ENCODE measurements at places on chromosomes 13 and 19.

DNA sequence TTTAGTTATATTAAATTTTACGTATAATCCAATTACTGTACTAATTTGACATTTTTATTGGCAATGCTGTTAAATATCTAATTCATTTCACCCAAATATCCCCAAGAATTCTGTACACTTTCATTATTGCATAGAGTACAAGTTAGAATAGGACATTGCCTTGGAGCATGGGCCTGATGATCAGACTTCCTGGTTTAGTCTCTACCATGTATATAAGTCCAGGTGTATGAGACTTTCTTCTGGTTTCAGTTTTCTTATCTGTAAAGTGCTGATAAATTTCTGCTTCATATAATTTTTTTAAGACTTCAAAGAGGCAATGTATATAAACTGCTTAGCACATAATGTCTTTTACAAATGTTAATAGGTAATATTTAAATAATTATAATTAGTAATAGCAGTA, 179.4 kb downstream of the KLF12 start:
- DNase-seq, result no peak

- no peak for DNase-seq
Observed at GRCh38 chr19:42324655-42325307, 654 bp upstream of the MEGF8 start.

- DNase-seq, result no peak
Observed at GRCh38 chr13:102977471-102977870, 88.7 kb downstream of the SLC10A2 start.

GRCh38 chr19:3684054-3684816, 16.0 kb downstream of the PIP5K1C start:
- DNase-seq, result no peak

GRCh38 chr19:19538785-19539166, 711 bp downstream of the CILP2 start:
- no peak for DNase-seq

DNA sequence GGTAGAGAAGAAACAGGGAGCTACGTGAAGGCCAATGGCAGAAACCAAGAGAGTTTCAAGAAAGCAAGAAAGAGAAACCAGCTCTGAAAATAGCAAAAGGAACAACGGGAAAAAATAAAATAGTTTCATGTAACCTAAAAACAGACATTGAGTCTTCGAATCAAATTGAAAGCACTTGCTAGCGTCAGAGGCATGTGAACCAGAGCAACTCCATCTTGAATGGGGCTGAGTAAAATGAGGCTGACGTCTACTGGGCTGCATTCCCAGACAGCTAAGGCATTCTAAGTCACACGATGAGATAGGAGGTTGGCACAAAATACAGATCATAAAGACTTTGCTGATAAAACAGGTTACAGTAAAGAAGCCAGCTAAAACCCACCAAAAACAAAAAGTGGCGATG, 7.3 kb upstream of the PMIS2 start:
- no peak for DNase-seq

DNA sequence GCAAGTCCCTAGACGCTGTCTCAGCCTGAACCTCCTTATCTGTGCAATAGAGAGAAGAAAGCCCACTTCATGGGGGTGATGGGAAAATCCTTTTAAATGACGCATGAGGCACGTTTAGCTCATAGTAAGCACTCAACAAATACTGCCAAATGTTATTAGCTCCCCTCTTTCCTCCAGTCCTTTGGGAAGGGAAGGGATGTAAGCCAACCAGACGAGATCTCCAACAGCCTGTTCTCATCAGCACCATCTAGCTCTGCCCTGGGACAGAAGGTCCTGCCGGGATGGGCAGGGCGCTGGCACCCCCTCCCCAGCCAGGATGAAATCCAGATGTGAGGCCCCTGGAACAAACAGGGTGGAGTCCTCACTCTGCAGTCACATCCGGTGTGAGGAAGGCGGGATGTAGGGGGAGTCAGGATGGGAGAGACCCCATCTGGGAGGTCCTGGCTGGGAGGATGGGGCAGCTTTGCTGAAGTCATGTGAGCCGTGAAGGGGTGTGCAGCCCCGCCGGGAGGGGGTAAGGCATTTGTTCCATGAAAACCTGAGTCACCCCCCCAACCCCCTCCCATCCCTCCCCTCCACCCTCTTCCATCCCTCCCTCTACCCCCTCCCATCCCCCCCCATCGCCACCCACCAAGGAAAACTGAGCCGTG, 4.6 kb downstream of the S1PR2 start:
- no peak for DNase-seq

- no peak for DNase-seq
Observed at GRCh38 chr13:23792680-23793079, 96.5 kb downstream of the MIPEP start.

DNA sequence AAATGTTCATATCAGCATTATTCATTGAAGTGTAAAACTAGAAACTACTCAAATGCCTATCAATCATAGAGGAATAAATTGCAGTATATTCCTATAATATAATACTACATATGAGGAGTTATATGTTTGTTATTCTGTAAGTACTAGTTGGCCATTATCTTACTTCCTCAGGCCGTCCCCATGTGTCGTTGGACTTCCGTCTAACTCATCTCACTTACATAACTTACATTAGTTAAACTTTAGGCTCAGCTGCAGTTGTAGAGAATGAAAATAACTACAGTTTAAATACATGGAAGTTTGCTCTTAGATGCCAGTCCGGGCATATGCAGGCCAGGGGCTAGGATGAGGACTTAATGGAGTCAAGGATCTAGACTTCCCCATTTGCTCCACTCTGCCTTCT, 8.6 kb upstream of the EPSTI1 start:
- DNase-seq, result no peak

GRCh38 chr19:29329460-29330134, 116.6 kb upstream of the UQCRFS1 start:
- DNase-seq, result no peak

GRCh38 chr19:51024924-51025323, 1.5 kb downstream of the KLK11 start:
- no peak for DNase-seq

DNA sequence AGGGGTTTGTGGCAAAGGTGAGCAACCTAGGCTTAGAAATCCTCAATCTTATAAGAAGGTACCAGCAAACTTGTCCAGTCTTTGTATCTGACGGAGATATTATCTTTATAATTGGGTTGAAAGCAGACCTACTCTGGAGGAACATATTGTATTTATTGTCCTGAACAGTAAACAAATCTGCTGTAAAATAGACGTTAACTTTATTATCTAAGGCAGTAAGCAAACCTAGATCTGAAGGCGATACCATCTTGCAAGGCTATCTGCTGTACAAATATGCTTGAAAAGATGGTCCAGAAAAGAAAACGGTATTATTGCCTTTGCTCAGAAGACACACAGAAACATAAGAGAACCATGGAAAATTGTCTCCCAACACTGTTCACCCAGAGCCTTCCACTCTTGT, 3.8 kb upstream of the KLK2 start:
- no peak for DNase-seq

DNA sequence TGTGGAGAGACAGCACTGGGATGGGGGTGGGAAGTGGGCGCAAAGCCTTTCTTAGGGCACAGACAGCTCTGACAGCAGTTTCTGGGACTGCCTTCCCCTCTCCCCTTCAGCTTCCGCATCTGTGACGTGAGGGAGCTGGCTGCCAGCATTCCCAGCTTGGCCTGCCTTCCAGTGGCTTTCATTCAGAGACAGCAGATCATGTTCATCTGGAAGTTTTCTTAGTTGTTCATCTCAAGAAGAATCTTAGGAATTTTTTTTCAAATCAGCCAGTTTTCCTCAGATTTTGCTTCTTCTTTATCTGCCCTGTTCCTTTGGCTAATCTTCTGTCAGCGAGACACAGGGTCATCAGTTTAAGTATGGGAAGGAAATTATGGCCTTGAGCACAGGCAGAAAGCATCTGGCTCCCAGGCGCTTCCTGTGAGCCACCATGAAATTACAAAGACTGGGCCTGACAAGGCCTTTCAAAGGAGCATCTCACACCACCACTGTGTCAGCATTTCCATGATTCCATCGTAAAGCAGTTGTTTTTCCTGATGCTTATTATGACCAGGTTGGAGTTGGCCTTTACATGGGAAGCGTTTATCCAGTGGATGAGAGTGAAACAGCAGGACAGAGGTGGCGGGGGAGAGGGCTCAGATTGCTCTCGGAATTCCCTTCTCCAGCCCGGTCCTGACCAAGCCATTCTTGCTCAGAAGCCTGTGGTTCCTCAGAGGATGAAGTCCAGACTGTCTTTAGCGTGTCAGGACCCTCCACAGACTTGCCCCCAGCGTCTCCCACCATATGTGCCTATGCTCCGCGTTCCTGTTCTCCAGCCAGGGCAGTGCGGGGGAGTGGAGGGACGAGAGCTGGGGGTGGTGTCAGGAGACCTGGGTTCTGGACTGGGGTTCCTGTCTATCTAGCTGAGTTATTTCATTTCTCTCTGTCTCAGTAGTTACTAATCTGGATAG, 43.6 kb downstream of the ARHGAP35 start:
- no peak for DNase-seq

DNA sequence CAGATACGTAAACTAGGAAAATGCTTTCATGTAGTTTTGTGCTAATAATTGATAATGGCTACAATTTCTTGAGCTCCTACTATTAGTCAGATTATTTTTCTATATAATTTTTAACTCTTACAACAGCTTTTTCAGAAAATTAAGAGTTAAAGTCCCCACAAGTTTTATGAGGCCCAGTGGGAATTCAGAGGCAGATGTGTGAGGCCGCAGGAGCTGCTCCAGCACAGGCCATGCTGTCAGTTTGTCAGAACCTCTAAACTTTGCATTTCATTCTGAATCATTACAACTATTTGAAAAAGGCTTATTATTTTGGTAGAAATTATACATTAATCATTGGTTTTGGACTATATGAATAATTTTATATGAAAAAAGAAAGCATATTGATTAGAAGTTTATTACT, 370.8 kb downstream of the MYO16 start:
- DNase-seq, result no peak

- DNase-seq, result no peak
Observed at GRCh38 chr13:41460074-41460465, 2.7 kb downstream of the RGCC start.

DNA sequence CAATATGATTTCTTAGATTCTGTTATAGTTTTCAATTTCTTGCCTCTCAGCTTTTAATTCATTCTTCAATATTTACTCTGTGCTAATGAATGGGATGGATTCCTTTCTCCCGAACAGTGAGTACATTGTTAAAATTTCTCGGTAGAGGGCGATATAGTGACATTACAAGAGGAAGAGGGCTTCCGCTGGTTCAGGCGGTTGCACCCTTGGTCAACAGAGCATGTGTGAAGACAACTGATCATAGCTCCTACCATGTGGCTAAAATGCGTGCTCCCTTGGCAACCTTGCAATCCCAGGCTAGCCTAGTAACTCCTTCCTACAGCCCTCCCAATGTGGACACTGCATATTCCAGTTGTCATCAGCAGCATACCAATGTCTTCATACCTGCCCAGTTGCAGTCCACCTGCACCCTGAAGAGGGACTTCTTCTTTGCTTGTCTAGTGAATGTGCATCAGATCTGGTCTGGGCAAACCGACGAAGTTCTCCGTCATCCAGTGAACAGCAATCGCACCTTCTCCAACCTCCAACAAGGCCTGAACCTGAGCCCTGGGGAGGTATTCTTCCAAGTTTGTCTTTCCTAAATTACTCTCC, 653.0 kb upstream of the GPC6 start:
- no peak for DNase-seq

DNA sequence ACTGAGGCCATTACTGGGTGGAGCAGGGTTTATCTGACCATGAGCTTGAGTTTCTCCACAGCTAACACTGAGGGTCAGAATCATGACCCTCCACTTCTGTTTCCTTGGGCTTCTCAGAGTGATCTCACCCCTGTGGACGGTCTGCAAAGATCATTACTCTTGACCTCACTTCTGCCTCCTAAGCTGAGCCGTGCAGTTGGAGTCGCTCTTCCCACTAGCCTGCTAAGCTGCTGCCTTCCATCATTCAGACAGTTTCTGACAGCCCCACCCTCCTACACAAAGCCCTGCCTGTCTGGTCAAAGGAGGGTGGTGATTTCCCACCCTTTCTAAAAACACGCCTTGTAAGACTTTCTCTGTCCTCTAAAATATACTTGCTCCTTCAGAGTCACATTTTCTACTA, 9.3 kb upstream of the FRY start:
- no peak for DNase-seq

DNA sequence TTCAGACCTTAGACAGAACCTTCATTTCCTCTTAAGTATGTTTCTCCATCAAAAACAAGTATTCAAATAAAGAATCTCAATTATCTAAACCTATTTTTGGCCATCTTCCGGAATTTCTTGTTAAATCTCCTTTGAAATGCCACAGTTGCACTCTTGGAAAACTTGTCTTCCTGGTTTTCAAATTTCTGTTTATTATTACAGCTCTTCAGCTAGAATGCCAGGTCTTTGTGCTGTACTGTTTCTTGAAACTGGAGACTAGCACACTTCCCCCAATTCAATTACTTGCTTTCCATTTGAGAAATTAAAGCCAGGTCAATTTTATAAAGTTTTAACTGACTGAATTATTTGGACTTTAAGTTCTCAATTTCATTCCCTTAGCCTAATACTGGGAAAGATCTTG, 10.2 kb downstream of the KCNRG start:
- no peak for DNase-seq

DNA sequence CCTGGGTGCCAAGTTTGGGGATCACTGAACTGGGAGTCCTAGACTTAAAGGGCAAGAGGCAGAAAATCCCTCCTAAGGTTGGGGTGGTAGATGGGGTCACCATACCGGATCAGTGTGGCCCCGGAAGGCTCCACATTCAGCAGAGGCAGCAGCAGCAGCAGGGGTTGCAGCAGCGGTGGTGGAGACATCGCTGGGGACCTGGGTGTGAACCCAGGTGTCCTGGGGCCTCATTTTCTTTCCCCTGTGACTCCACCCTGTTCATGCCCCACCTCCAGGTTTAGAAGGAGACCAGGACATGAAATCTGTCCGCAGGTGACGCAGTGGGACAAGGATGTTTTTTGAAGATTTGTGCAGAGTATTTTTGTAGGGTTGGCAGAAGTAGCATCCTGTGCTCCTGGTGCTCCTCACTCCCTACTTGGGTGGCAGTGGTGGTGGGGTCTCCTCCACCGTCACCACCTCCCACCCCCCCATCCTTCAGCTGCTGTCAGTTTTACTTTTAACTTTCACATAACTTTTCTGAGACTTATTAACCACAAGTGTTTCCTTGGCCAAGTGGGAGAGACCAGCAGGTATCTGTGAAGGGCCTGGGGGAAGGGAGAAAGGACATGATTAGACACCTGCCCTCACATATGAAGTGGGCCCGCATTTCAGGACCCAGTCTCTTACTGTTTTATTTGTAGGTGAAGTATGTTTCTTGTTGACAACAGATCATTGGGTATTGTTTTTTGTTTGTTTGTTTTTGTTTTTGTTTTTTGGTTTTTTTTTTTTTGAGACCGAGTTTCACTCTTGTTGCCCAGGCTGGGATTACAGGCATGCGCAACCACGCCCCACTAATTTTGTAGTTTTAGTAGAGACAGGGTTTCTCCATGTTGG, at the start of gene NAPSA:
NAPSA (minus strand) TSS at position 206 of the 873 bp plus-strand sequence; CDS start at position 188, 18 bp downstream.
- DNase-seq, result no peak
